Left renal cortex interstitium (tissue), 4 donors: ENCODE measurements at places on chromosomes 7 and 10.

- no peak for DNase-seq
Measured at GRCh38 chr10:24360282-24361127, 151.6 kb downstream of the KIAA1217 start.

DNA sequence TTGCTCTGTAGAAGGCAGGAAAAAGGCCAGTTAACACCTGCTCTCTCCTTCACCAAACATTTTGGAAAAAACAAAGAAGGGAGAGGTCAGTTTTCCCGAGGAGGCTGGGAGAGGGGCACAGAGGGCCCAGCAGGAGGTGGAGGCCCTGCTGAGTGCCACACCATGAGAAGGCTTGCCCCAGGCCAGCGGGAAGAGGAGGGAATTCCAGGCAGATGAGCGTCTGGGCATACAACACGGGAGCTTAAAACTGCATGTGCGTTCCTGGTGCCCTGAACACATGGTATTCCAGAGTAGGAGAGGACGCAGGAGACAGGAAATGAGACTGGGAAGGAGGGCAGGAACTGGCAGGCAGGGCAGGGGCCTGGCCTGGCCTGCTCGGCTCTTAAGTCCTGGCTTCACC is 182.4 kb downstream of the CCDC3 start:
- DNase-seq, result no peak

DNA sequence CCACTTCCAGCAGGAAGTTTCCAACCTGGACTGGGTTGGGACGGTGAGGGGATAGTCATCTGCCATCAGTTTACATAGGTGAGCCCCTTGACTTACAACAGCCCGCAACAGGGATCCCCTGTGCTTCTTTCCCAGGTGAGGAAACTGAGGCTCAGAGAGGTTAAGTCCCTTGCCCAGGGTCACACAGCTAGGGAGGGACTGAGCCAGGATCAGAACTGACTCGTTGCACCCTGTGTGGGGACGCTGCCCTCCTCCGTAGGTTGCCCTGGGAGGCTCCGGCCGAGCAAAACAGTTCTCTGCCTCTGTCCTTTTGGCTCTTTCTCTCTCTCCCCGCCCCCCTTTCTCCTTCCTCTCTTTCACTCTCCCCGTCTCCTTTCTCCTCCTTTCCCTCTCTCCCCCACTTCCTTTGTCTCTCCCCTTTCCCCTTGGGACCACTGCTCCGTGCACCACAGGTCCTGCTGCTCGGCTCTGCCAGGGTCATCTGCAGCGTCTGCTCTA is 117.4 kb upstream of the PPIF start:
- DNase-seq, result no peak

DNA sequence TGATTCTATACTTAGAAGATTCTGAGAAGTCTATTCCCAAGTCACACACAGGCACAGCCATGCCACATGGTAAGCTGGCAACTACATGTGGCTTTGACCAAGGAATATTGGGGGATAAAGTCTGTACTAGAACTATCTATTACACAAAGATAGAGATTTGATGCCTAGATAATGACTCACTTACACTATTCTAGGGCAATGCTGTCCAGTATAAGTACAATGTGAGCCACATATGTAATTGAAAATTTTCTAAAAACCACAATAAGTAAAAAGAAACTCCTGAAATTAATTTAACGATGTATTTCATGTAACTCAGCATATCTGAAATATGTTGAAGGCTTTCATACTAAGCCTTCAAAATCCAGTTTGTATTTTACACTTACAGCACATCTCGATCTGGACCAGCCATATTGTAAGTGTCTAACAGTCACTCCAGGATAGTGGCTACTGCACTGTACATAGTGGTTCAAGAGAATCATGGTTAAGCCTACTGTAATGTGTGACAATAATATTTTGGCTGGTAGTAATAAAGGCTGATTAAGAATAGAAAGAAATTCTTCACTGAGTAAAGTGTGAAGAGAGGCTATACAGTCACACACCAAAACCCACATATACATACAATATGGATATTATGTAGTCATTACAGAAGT is 62.8 kb downstream of the RTKN2 start:
- DNase-seq, result no peak

- no peak for DNase-seq
Measured at GRCh38 chr10:84537447-84537931, 209.1 kb downstream of the CCSER2 start.

- no peak for DNase-seq
Measured at GRCh38 chr10:18424200-18424599, 227.2 kb downstream of the NSUN6 start.

GRCh38 chr7:67724435-67724834 is 727.8 kb downstream of the TYW1 start:
- no peak for DNase-seq

DNA sequence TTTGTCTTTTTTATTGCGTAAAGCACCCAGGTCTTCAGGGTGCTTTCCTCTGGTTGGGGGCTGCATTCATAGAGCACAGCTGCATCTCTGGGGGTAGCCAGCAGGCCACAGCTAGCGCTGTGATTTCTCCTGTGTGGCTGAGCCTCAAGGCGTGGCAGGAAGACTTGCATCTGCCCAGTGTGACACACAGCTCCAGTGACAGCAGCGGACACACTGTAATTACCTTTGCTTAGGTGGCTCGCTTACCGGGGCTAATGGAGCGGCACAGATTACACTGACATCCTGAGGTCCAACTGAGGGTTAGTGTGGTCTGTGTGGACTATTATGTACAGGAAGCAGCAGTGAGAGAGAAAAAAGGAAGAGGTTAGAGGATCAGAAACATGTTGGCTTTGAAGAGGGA is 27.1 kb downstream of the ABCB4 start:
- DNase-seq, result no peak

DNA sequence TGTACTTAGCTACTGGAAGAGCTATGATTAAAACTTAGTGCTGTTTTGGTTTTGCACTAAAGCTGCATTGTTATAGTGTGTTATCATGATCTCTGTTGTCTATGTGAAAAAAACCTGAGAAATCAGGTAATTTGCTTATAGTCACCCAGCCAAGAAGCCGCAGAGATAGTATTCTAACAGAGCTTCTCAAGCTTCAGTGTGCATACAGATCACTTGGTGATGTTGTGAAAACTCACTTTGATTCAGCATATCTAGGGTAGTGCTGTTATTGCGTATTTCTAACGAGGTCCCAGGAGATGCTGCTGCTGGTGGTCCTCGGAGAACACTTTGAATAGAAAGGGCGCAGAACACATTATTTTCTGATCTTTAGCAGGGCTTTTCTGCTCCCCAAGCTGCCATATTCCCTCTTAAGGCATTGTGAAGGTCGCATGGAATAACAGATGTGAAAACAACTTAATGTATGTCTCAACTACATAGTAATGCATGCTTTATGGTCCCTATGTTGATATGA is 68.4 kb upstream of the PDCD4 start:
- DNase-seq, result no peak

- no peak for DNase-seq
Measured at GRCh38 chr10:118439824-118440223, 97.7 kb upstream of the FAM204A start.

GRCh38 chr10:77420947-77421523 is 216.6 kb downstream of the KCNMA1 start:
- DNase-seq, result no peak

GRCh38 chr10:30769361-30769760 is 139.8 kb upstream of the LYZL2 start:
- DNase-seq, result no peak

DNA sequence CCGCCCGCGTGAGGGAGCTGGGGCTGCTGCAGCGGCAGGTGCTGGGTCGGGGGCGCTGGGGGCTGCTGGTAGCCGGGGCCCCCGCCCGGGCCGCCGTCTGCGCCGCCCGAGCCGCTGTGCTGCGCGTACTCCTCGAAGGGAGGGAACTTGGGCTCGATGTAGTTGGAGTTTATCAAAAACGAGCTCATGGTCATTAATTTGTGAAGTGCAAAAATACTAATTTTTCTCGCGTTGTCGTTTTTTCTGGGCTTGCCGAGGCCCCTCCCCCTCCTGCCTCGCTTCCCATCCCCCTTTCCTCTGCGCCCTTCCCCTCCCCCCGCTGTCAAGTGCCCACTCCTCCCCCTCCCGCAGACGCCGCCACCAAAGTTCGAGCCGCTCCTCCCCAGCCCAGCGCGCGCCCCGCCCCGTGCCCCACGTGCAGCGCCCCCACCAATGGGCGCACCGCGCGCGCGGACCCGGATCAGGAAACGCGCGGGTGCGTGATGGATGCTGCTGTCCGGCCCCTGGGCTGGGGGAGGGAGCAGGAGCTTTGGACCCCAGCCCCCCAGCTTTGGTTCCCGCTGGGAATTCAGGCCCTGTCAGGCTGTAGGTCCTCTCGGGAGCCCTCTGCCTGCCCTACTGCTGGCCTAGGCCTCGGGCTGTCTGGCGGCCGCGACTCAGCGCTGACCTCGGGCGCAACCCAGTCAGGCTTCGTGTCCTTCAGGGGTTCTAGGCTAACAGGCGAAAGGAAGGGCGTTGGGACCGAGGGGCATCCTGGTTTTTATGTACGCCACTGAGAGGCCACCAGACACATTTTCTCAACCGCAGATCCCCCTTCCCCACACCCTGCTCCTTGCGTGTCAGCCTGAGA is at the start of gene HOXA4:
Gene HOXA4, minus strand, starts transcription at position 218 of the 850 bp plus-strand sequence. Its CDS starts 24 bp downstream, at position 194.
- no peak for DNase-seq

GRCh38 chr10:42951486-42952251 is 125.2 kb upstream of the RET start:
- DNase-seq, result no peak

DNA sequence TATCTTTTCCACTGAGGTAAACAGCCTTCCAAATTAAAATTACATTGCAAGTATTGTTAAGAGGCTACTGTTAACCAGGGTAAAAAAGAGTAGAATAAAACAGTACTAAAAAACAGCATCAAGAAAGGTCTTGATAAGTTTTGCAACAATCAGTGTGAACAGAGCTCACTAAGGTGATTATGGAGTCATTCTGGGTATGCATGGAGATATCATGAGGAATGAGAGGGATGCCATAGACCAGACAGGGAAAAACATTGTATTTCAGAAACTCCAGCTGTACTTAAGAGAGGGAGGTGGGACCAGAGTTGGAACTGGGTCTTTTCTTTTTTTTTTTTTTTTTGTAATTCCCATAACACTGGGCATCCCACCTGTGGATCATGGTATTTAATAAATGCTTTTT is 549.6 kb downstream of the INHBA start:
- DNase-seq, result no peak

- no peak for DNase-seq
Measured at GRCh38 chr7:75536491-75536890, 44.4 kb downstream of the SPDYE5 start.

DNA sequence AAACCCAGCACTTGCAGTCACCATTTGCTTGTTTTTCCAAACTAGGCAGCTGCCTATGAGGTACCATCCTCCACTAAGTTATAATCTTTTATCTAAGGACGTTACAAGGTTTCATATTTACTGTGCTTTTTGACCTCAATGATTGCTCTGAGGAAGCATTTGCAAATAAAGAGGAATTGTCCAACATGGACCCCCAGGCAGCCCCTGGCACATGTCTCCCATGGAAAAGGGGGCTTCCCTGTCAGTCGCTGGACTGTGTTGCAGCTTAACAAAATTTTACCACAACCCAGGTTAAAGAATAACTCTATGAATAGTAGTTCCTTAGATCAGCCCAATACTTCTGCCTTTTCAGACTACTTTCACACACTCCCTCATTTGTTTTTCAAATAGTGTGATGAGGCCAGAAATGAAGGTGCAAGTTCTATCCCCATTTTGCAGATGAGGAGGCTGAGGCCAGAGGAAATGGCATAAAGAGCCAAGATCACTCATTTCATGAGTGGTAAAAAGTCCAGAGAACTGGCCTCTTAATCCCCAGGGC is 52.8 kb upstream of the ZPBP start:
- no peak for DNase-seq
